ENCODE measurements at places on chromosomes 1 and 21. TPM values are rescaled to one million over a fixed set of nuclear protein-coding genes. Genes with fewer than 3 reads are reported as not detected.

GRCh38 chr1:186745531-186746146, 65.4 kb upstream of the PTGS2 start:
- H3K27ac ChIP-seq, result no peak overlapping the region
- H3K4me3 ChIP-seq, result no peak overlapping the region
- no peaks in the 10 kb centered on the region for H3K27me3 ChIP-seq
- no peak for DNase-seq
- H3K36me3 ChIP-seq, result peaks cover 24% of the 10 kb centered on the region

GRCh38 chr1:222167111-222167510, 380.8 kb downstream of the HHIPL2 start:
- H3K27ac ChIP-seq, result no peak overlapping the region
- no peaks in the 10 kb centered on the region for H3K4me1 ChIP-seq
- no peaks in the 10 kb centered on the region for H3K27me3 ChIP-seq

DNA sequence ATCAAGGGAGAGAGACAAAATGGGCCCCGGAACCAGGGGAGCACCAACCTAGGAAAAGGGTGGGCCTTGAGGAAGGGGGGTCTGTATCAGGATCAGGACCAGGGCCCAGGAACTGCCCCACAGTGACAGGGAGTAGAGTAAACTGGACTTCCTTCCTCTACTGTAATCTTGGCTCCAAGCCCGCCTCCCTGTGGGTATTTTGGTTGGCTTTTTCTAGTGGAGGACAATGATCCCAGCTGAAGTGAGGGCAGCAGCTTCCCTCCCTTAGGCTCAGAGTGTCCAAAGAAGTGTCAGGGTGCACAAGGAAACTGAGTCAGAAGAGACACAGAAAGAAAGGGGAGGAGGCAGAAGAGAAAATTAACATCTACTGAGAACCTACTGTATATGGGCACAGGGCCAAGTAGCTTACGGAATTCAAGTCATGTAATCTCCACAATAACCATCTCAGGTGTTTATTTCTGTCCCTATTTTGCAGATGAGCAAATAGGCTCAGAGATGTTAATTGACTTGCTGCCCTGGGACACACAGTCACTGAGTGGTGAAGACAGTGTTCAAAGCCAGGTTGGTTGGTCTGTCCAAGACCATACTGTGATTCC, 4.8 kb downstream of the UBQLN4 start:
- H3K4me3 ChIP-seq, result no peak overlapping the region
- DNase-seq, result no peak
- no peak overlapping the region for H3K27ac ChIP-seq
- peaks cover 24% of the 10 kb centered on the region for H3K4me1 ChIP-seq
- H3K27me3 ChIP-seq, result no peaks in the 10 kb centered on the region

DNA sequence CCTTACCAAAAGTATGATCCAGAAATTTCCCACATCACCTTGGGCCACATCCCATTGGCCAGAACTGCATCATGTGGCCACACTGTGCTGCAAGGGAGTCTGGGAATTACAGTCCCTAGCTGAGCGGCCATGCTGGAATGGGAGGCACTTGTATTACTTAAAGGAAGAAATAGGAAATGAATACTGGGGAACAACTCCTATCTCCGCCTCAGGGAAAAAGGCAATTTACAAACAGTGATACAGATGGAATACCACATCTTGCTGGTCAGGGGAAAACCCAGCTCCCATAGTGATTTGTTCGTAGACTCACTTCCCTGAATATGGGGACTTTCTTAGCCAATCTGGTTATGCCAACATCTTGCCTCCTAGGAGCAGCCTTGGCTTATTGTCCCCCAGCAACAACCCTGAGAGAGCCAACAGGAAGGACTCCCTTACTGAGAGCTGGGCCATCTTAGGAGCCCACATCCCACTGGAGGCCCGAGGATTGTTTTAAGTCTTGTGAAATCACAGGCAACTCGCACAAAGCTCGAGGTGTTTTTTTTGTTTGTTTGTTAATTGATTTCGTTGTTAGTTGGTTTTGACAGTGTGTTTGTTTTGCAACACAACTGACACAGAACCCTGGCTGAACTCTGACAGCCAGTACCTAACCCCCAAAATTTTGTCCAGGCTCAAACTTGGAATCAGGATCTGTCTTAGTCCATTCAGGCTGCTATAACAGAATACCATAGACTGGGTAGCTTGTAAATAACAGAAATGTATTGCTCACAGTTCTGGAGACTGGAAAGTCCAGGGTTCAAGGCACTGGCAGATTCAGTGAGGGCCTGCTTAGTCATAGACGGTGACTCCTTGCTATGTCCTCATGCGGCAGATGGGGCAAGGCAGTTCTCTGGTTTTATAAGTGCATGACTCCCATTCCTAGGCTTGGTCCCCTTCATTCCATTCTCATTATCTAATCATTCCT, 14.9 kb downstream of the CDA start:
- DNase-seq, result no peak
- H3K27me3 ChIP-seq, result peaks cover 5% of the 10 kb centered on the region
- no peaks in the 10 kb centered on the region for H3K36me3 ChIP-seq
- H3K4me1 ChIP-seq, result no peaks in the 10 kb centered on the region
- no peak overlapping the region for H3K4me3 ChIP-seq
- no peak overlapping the region for H3K27ac ChIP-seq

GRCh38 chr1:22500058-22500457, 48.4 kb downstream of the ZBTB40 start:
- H3K36me3 ChIP-seq, result peaks cover 3% of the 10 kb centered on the region
- H3K4me1 ChIP-seq, result peaks cover 1% of the 10 kb centered on the region
- DNase-seq, result no peak
- H3K4me3 ChIP-seq, result no peak overlapping the region
- H3K27ac ChIP-seq, result no peak overlapping the region

DNA sequence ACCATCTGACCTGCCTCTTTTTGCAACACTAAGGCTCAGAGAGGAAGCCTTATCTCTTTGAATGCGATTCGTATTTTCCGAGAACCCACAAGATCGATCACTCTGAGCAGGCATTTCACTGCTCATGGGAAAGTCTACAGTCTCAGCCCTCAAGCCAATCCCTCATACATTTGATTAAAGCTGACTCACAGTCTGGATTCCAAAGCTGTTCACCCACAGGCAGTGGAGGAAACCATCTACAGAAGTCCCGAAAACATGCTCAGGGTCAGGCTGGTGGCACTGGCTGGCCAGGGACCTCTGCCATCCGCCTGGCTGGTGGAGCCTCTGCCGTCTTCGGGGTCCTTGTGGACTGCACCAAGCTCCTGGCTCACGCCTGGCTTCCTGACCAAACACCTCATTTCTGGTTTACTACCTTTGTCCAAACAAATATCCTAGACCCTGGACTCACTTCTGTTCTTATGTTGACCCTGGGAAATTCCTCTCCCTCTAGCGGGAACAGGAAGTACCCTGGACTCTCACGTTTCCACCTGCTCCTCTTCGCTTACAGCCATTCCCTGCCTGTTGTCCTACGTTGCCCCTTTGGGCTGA, 650.0 kb downstream of the SMYD3 start:
- no peaks in the 10 kb centered on the region for H3K27me3 ChIP-seq
- H3K4me3 ChIP-seq, result no peak overlapping the region
- no peaks in the 10 kb centered on the region for H3K36me3 ChIP-seq
- H3K27ac ChIP-seq, result no peak overlapping the region
- no peak for DNase-seq
- H3K4me1 ChIP-seq, result no peaks in the 10 kb centered on the region

GRCh38 chr1:23727362-23727811, 15.9 kb upstream of the ELOA start:
- no peak for DNase-seq
- no peak overlapping the region for H3K4me3 ChIP-seq
- peaks cover 14% of the 10 kb centered on the region for H3K4me1 ChIP-seq
- no peaks in the 10 kb centered on the region for H3K27me3 ChIP-seq
- H3K27ac ChIP-seq, result no peak overlapping the region

DNA sequence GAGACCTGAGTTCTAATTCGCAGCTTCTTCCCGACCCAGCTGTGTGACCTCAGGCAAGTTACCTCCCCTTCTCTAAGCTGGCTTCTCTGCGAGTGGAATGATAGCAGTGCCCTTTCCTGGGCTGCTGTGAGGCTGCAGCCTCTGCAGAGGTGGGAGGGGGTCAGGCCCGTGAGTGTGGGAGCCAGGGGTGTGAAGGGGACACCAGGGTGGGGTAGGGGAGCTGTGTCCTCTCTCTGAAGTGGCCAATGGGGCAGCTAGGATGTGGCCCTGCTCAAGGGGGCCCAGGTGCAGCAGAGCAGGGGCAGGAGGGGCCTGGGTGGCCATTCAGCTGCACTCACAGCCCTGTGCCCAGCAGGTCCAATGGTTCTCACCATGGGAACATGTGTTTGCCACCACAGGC, 24.5 kb downstream of the DMRTB1 start:
- H3K4me1 ChIP-seq, result no peaks in the 10 kb centered on the region
- no peak overlapping the region for H3K27ac ChIP-seq
- H3K36me3 ChIP-seq, result no peaks in the 10 kb centered on the region
- peaks cover 8% of the 10 kb centered on the region for H3K27me3 ChIP-seq
- DNase-seq, result no peak

DNA sequence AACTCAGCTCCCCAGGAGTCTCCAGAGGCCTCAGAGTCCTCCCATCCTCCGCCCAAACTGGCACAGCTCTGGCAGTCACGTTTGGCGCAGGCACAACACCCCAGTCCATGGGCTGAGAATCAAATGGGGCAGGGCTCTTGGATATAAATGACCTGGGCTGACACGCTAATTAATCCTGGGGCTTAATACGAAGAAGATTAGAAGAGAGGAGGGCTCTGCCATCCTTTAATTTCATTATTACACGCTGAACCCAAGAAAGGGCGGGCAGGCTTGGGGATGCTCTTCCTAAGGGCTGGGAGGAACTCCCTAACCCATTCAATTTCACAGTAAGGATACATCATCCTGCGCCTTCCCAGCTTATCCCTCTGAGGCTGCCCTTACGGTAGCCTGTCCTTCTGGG, 2.4 kb downstream of the GRIK3 start:
- DNase-seq, result no peak
- H3K4me3 ChIP-seq, result no peak overlapping the region
- H3K27ac ChIP-seq, result no peak overlapping the region
- H3K36me3 ChIP-seq, result no peaks in the 10 kb centered on the region
- peaks cover 44% of the 10 kb centered on the region for H3K27me3 ChIP-seq
- peaks cover 3% of the 10 kb centered on the region for H3K4me1 ChIP-seq

DNA sequence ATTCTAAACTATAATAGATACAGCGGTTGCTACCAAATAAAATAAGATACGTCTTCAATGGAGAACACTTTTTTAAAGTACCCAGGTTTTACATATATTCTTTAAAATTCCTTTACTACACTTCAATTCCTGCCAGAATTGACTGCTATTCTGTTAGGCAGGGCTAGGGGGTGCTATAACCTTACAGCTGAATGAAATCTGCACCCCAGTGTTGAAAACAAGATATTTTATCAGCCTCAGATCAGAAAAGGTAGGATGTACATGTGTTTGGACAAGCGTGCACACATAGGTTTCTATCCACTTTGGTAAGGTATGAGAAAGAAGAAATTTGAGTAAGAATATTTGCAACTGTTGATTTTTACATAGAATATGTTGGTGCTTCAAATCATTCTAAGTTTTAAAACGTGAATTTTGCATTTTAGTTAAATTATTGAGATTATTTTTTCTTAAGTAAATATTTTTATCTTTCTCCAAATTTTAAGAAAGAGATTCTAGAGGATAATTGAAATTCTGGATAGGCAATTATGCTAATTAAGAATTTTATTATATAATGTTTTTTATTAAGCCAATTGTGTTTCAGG, 490.8 kb upstream of the ADGRL4 start:
- H3K27me3 ChIP-seq, result no peaks in the 10 kb centered on the region
- no peak for DNase-seq
- H3K27ac ChIP-seq, result no peak overlapping the region
- no peak overlapping the region for H3K4me3 ChIP-seq
- H3K36me3 ChIP-seq, result no peaks in the 10 kb centered on the region

DNA sequence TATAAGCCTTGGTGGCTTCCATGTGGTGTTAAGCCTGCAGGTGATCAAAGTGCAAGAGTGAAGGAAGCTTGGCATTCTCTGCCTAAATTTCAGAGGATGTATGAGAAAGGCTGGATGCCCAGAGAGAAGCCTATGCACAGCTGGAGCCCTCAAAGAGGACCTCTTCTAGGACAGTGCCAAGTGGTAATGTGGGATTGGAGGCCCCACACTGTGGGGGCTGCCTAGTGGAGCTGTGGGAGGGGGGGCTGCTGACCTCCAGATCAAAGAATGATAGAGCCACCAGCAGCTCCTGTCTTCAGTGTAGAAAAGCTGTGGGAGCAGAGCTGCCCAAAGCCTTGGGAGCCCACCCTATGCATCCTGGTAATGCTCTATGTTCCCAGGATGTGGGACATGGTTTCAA, 1512.7 kb upstream of the TPTE start:
- DNase-seq, result no peak
- no peak overlapping the region for H3K27ac ChIP-seq
- H3K4me3 ChIP-seq, result no peak overlapping the region
- H3K4me1 ChIP-seq, result no peaks in the 10 kb centered on the region
- no peaks in the 10 kb centered on the region for H3K36me3 ChIP-seq

GRCh38 chr21:37251294-37251634, 15.9 kb downstream of the VPS26C start:
- peaks cover 50% of the 10 kb centered on the region for H3K4me1 ChIP-seq
- no peak overlapping the region for H3K27ac ChIP-seq
- H3K36me3 ChIP-seq, result peaks cover 45% of the 10 kb centered on the region
- no peak for DNase-seq

DNA sequence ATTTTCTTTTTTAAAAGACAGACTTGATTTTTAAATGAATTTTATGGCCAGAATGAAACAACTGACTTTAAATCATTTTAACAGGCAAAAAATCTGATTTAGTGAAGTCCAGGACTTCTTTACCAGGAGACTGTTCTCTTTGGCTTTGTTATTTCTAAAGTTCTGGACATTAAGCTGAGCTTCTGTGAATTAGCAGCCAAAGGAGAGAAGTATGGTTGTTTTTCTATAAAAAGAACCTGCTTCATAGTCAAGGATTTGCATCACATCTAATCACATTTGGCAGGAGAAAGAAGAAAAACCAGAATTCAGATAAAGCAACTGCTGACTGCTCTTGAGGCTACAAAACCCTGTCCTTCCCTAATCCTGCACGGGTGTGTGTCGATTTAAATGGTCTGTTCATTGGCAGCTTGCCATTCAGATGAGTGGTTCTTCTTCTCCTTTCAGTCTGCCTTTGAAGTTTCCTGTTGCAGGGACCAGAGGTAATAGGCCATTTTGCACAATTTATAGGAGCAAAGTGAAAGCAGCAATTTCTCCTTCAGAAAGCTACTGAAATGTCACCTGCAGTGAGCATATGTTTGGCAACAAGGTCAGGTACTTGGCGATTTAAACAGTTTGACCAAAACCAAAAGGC, 215.4 kb downstream of the OLFM3 start:
- H3K4me3 ChIP-seq, result no peak overlapping the region
- no peak for DNase-seq
- H3K27me3 ChIP-seq, result no peaks in the 10 kb centered on the region
- no peaks in the 10 kb centered on the region for H3K36me3 ChIP-seq

Gene SLC22A15
- 0.52 TPM for total RNA-seq

Gene NRAS
- total RNA-seq, result 63.3 TPM

Gene S100A2
- 0.44 TPM for total RNA-seq

Gene KCNE2
- not detected for total RNA-seq

Gene OR10Z1
- not detected for total RNA-seq

Gene IGSF9
- not detected for total RNA-seq

Gene PROX1
- not detected for total RNA-seq

Gene LRRC53
- not detected for total RNA-seq

Gene FAM110D
- 0.07 TPM for total RNA-seq

Gene AVPR1B
- total RNA-seq, result not detected

Gene DSCAM
- total RNA-seq, result not detected

Gene CD1D
- not detected for total RNA-seq

Data from activated T-helper 2 cell treated with anti-CD3 and anti-CD28 coated beads, Interferon-gamma antibody, Interleukin-2, Interleukin-4, amounts not matched to agents 10 μg/mL and 5 μg/mL and 100 μg/mL, durations not matched to agents 14 hours and 24 hours and 36 hours (primary cell).